ENCODE measurements at places on chromosomes 4 and X. TPM values are rescaled to one million over a fixed set of nuclear protein-coding genes. Genes with fewer than 3 reads are reported as not detected.
A peak's percentile ranks its signal among the peaks of the same experiment; 100 is the strongest.

- no peak for DNase-seq
- H3K27ac ChIP-seq, result no peak overlapping the region
- H3K4me3 ChIP-seq, result no peak overlapping the region
Measured at GRCh38 chr4:134470544-134470943, 269.0 kb upstream of the PABPC4L start.

- no peaks in the 10 kb centered on the region for H3K36me3 ChIP-seq
- no peak overlapping the region for H3K4me3 ChIP-seq
- H3K4me1 ChIP-seq, result peaks cover 5% of the 10 kb centered on the region
- H3K27ac ChIP-seq, result no peak overlapping the region
- H3K27me3 ChIP-seq, result no peaks in the 10 kb centered on the region
Measured at GRCh38 chrX:134938682-134939081, 52.1 kb upstream of the SMIM10 start.

The GYG2 gene
- total RNA-seq, result 0.44 TPM

DNA sequence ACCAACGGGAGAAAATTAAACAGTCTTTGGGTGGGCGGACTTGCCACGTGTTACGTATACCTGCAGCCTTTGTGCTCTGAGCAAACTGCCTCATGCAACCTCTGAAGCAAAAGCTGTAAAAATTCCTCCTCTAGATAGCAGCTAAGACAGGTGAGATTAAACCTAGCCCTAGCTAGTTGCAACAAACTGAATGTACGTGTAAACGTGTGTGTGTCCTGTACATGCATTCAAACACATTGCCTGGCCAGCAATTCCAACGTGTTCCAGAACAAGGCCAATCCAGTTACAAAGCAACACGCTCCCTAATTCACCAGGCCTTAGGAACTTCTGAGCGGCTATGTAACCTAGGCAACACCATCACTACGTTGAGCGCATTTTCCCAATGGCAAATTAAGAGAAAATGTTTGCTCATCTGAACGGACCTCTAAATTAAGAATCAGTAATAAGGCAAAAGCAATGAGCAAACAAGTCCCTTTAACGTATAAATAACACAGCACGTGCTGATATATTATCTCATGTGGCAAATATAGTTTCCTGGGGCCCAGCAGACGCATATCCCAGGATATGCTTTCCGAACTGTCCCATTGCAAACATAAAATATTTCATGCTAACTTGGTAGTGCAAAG is 792 bp downstream of the PPID start:
- H3K4me1 ChIP-seq, result peaks cover 16% of the 10 kb centered on the region
- H3K4me3 ChIP-seq, result peak overlapping the region; percentile 62
- H3K36me3 ChIP-seq, result peaks cover 37% of the 10 kb centered on the region

DNA sequence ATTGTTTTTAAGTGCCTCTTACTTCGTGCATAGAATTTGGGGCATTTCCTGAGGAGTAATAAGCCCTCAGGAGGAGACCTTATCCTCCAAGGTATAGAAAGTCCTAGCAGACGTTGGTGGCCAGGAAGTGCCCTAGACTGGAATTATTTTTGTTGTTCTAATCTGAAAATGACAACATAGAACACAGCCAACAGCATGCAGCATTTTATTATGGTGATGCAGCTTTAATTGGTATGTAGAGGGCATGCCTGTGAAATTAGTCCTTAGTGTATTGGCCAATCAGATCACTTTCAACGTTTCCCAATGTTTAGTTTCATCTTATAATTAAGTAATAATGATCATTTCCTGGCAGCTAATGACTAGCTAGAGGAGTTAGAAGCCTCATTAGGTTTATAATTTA is 199.2 kb downstream of the SHROOM3 start:
- H3K4me1 ChIP-seq, result peaks cover 10% of the 10 kb centered on the region
- H3K36me3 ChIP-seq, result no peaks in the 10 kb centered on the region
- DNase-seq, result no peak
- H3K4me3 ChIP-seq, result no peak overlapping the region
- no peaks in the 10 kb centered on the region for H3K27me3 ChIP-seq
- no peak overlapping the region for H3K27ac ChIP-seq

The PAK3 gene
- total RNA-seq, result 0.16 TPM

DNA sequence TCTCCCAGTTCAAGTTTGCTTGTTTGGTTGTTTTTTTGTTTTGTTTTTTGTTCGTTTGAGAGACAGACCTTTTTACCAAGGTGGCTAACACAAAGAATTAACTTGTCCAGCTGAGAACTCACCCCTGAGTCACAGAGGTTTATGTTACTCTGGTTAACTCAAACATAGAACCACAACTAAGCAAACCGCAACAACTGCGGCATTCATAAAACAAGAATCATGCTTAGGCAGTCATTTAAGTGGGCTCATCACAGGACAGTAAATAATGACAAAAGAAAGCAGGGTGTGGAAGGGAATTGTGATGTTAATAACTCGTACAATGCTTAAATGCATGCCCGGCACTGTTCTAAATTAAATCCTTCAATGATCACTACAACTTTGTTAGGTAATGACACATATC is 24.7 kb upstream of the IL13RA1 start:
- H3K4me1 ChIP-seq, result no peaks in the 10 kb centered on the region
- H3K27me3 ChIP-seq, result no peaks in the 10 kb centered on the region
- no peak overlapping the region for H3K27ac ChIP-seq
- DNase-seq, result no peak
- H3K36me3 ChIP-seq, result no peaks in the 10 kb centered on the region
- no peak overlapping the region for H3K4me3 ChIP-seq

The ATOH1 gene
- total RNA-seq, result not detected

All from heart right ventricle (tissue), 16 donors.